ENCODE measurements at places on chromosomes 13 and 19.

DNA sequence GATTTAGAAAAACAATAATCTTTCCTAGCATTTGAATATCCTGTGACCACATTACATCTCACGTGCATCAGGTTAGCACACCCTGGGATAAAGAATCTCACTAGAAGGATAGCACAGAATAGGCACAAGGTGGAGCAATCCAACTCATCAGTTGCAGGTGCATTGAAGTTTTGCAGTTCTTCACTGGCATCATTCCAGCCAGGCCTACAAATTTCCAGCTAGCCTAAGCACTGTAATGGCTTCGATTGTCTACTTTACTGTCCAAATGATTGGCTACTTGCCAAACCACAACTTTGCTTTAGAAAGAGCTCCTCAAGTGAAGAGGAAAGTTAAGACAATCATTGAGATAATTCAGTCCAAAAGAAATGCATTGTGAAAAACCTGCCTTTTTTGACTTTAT is 89.5 kb downstream of the SPRY2 start:
- no peak for DNase-seq

GRCh38 chr13:108681986-108682575 is 52.7 kb downstream of the MYO16 start:
- DNase-seq: no peak

DNA sequence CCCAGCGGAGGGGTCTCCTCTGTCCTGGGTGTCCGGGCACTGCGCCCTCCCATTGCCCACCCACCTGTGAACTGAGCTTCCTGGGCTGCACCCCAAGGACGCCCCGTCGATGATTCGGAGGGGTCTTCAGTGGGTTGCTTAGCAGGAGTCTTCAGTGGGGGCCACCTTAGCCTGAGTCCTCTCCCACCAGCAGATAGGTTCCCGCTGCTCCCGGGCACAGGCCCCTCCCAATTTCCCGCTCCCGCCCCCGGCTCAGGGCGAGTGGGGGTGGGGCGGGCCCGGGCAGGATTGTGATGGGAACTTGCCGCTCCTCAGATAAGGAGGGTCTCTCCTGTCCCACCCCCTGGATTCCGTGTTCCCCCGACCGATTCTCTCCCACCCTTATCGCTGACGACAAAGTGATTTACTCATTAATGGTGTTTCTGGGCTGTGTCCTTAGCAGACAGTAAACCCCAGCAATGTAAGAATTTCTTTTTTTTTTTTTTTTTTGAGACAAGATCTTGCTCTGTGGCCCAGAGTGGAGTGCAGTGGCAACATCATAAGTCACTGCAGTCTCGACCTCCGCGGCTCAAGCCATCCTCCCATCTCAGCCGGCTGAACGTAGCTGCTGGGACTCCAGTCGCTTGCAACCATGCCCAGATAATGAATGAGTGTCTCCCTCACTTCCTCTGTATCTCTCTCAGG is 655 bp upstream of the S1PR5 start:
- DNase-seq: no peak

DNA sequence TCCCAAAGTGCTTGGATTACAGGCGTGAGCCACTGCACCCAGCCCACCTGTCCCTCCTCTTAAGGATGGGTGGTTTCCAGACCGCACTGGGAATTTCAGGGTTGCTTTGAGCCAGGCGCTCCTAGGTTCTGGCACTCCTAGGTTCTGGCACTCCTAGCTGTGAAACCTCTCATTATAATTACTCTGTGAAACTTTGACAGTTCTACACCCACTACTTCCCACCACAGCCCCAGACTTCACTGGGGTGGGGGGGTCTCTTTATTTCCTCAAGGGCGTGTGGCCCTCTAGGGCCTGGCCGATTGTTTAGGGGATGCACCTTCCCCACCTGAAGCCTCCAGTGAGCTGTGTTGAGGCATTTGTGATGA is 2.3 kb upstream of the ADAMTS10 start:
- no peak for DNase-seq

DNA sequence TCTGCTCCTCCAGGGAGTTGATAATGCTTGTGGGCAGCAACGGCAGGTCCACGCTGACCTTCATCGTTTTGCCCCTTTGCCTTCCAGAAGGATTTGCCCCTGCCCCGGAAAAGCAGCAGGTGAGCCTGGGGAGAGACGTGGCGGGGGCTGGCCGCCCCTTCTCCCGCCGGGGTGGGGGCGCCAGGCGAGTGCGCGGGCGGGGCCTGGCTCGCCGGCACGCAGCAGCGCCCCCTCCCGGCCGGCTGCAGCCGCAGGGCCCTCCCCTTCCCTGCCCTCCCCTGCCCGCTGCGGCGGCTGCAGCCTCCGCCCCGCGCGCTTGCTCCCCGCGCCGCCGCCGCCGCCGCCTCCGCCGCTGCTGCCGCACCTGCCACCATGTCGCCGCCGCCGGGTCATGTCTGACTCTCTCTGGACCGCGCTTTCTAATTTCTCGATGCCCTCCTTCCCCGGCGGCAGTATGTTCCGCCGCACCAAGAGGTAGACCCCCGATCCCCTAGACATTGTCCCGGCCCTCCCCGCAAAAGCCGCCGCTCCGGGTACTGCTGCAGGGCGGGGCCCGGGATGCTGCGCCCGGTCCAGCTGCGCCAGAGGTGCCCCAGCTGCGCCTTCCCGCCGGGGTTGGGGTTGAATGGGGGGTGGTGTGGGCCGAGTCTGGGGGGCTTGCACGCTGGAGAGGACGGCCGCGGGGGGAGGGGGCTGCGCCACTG is at the start of gene MAST1:
Gene MAST1, plus strand, starts transcription at position 334 of the 704 bp plus-strand sequence. Its CDS starts 58 bp downstream, at position 392.
- no peak for DNase-seq

DNA sequence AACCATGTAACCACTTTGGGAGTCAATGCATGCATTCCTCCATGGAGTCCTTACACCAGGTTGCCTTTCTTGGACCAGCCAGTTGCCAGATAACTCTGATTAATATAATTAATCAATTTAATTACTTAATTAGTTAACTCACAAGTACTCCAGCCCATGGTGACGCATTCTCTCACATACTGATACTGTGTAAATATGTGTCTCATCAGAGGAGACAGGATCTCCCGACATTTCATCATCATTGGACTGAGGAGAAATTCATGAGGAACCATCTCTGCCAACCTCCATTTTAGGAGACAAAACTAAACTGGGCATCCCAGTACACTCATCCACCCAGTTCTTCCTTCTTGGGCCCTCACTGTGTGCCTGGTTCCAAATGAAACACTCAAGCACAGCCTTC is 6.5 kb upstream of the CASP14 start:
- no peak for DNase-seq

- no peak for DNase-seq
Measured at GRCh38 chr19:29293292-29293691, 80.3 kb upstream of the UQCRFS1 start.

- no peak for DNase-seq
Measured at GRCh38 chr19:5993648-5994358, 15.9 kb upstream of the RANBP3 start.

GRCh38 chr19:48625891-48626327 is 6.6 kb downstream of the SPHK2 start:
- no peak for DNase-seq

DNA sequence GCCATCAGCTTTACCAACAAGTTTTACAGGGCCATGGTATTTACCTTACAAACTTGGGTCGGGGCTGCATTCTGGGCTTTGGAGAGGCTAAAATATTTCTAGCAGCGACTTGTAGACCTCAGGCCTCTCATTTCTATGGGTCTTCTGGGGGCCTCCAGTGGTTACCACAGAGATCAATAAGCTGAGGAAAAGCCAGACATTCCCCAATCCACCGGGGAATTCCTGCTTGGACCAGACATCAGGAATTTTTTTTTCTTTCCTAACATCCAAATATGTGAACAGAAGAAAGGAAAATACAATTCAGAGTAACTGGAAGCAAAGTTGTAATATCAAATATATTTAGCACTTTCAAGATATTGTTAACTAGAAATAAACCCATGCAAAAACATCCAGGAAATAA is 1.5 kb downstream of the DZIP1 start:
- DNase-seq: no peak

- DNase-seq: no peak
Measured at GRCh38 chr19:7227735-7228134, 66.5 kb downstream of the INSR start.

DNA sequence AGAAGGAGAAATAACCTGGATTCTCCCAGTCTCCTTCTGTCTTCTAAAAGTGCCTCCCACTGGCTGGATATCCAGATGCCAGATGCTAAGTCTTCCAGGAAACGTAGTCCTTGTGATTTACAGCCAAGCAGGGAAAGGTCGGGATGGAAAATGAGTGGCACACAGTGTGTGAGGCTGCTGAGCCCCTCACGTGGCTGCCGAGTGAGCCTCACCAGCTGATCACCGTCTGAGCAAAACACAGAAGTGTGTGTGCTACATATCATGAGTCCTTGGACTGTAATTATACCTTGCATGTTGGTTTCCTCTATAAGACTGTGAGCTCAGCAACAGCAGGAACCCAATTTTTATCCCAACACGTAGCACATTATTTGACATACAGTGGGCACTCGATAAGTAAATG is 15.1 kb downstream of the LHFPL6 start:
- DNase-seq: no peak

GRCh38 chr19:48296963-48297734 is 27.3 kb downstream of the ZNF114 start:
- no peak for DNase-seq

GRCh38 chr13:90683711-90684131 is 663.8 kb upstream of the MIR17HG start:
- no peak for DNase-seq

DNA sequence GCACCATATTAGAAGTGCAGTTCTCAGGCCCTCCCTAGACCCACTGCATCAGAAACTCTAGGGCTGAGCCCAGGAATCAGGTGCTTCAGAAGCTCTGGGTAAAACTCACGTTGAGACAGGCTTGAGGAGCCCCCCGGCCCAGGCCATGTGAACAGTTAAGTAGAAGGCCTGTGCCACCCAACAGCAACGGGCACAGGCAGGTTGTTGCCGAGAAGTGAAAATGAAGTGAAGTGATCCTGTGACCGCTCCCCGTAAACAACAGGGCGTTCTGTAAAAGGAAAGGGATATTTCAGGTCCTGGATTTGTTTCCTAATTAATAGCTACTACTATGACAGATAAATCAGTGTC is 128.8 kb downstream of the ATP11A start:
- no peak for DNase-seq

- DNase-seq: no peak
Measured at GRCh38 chr19:21655540-21656126, 111.7 kb downstream of the ZNF100 start.

DNA sequence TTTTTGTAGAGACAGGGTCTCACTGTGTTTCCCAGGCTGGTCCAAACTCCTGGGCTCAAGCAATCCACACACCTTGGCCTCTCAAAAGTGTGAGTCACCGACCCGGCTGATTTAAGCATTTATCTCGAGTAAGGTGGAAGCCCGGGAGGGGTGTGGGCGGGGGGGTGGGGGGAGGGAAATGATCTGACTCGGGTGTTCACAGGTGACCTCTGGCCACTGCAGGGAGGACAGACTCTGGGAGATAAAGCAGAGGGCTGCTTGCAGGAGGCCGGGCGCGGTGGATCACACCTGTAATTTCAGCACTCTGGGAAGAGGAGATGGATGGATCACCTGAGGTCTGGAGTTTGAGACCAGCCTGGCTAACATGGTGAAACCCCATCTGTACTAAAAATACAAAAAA is 7.9 kb downstream of the DENND1C start:
- DNase-seq: no peak

GRCh38 chr13:100859861-100860260 is 185.3 kb upstream of the TMTC4 start:
- DNase-seq: no peak

DNA sequence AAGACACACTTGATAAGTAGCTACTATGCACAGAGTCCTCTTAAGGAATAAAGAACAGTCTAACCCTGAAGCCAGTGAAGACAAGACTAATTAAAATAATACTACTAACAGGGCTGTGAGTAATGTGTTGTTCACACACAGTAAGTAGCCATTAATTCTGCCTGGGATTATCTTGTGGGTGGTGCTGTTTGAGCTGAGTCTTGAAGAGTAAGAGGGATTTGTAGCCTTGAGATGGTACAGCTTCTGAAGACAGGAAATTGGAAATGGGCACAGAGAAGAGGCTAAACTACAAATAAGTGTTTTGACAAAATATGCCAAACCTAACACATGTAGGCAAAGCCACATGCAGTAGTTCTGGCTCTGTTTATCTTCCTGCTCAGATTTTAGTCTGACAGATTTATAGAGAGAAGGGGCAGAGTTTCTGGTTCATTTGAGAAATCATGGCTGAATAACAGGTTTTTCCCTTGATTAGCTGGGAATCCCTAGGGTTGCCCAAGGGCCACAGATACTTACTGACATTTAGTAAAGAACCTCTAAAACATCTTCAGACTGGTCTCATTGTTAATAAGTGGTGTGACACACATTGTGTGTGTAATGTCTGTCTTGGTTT is 38.0 kb downstream of the ITGBL1 start:
- no peak for DNase-seq

DNA sequence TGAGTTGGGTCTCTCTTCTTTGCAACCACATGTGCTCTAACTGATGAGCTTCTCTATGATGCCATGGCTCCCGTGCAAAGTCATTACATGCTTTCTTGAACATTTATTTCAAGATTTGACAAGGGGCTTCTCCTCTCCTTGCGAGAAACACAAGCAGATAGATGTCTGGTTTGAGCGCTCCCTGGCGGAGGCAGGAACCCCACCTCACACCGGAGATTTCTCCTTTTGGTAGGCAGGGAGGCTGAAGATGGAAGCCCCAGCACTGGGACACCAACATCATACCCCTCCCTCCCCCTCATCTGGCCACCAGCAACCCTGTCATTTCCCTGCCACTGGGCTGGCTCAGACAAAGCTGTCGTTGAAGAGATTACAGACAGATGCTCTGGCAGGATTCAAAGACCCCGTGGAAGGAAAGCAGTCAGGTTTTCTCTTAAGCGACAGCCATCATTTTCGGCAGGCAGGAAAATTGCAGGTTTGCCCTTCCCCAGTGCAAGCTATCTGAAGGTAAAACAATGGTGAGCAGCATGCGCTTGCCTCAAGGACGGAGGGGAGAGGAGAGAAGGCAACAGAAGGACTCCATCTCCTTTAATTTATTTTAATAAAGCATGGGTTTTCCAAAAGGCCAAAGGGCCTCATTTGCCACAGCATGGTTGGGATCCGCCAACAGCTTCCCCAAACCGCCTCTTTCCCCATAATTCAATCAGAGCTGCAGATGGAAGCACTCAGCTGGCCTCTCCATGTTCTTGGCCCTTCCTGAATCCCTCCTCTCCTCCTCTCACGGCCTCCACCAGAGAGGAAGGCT is 344.1 kb upstream of the TSHZ3 start:
- no peak for DNase-seq

- no peak for DNase-seq
Measured at GRCh38 chr13:61777899-61778298, 362.2 kb upstream of the PCDH20 start.

GRCh38 chr13:22278336-22278929 is 607.6 kb downstream of the FGF9 start:
- peak; percentile 47 for DNase-seq

All from stimulated activated CD4-positive, alpha-beta T cell treated with anti-CD3 and anti-CD28 coated beads, Interleukin-1b, Interleukin-23, amount 100 ng/mL, for 1 hour (primary cell).